NCI-H1417 (cell line): ENCODE measurements at places on chromosomes 5 and 9.
A peak's percentile ranks its signal among the peaks of the same experiment; 100 is the strongest.

GRCh38 chr5:10288592-10289219 is 19.0 kb downstream of the CMBL start:
- peak; percentile 98 for DNase-seq

GRCh38 chr5:6506611-6507010 is 58.0 kb downstream of the UBE2QL1 start:
- DNase-seq = no peak

DNA sequence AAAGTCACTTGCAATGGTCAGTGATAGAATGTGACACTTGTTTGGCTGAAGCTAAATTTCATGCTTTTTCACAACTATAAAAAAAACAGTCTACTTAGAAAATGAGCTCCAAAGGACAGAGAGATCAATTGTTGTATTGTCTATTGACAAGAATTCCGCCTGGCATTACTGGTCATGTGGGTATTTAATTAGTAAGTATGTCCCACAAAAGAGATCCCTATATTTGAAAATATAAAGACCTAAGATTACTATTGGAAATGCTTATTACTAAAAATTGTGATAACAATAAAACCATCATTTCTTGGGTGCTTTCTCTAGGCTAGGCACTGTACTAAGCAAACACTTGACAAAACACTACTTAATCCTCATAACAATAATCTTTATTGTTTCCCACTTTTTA is 745.2 kb upstream of the C9orf72 start:
- no peak for DNase-seq

DNA sequence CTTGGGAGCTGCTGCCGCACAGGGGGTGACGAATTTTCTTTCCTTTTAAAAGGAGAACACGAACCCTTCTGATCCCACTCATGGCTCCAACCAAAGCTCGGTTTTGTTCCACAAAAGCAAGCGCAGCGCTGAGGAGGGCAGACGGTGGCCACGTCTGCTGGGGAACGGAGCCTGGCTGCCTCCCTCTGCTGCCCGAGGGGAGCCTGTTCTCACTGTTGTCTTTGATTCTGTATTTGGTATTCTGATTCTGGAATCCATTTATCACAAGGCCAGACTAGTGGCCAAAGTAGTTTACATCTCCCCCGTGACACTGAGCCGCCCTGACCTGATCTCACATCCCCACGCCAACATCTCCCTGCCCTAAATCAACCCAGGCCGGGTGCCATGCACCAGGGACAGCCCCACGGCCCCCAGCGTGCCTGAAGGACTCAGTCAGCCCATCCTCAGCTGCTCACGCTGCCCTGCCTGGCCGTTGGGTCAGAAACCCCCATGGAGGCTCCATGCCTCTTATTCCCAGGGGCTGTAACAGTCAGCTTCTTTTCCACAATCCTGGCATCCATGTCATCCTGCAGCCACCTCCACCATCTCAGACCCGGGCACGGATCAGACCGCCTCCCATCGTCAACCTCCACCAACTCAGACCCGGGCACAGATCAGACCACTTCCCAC is 6.7 kb upstream of the NSMF start:
- DNase-seq = no peak

DNA sequence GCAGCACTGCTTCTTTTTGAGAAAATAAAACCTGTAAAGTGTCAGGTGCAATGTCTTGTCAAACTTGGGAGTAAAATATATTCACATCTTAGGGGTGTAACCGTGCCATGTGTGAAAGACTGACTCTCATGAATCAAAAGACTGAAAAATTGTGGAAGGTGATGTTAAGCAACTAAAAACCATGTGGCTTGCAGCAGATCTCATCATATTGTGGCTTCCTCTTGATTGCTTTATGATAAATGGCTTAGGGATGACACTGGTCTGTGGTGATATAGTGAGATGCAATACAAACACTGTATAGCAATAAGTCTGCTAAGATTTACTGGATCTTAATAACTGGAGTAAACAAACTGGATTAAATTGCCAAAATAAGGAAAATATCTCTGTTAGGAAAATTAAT is 321.6 kb downstream of the EDIL3 start:
- DNase-seq = no peak

- DNase-seq = no peak
Observed at GRCh38 chr5:105616599-105616998, 2054.0 kb upstream of the NUDT12 start.

DNA sequence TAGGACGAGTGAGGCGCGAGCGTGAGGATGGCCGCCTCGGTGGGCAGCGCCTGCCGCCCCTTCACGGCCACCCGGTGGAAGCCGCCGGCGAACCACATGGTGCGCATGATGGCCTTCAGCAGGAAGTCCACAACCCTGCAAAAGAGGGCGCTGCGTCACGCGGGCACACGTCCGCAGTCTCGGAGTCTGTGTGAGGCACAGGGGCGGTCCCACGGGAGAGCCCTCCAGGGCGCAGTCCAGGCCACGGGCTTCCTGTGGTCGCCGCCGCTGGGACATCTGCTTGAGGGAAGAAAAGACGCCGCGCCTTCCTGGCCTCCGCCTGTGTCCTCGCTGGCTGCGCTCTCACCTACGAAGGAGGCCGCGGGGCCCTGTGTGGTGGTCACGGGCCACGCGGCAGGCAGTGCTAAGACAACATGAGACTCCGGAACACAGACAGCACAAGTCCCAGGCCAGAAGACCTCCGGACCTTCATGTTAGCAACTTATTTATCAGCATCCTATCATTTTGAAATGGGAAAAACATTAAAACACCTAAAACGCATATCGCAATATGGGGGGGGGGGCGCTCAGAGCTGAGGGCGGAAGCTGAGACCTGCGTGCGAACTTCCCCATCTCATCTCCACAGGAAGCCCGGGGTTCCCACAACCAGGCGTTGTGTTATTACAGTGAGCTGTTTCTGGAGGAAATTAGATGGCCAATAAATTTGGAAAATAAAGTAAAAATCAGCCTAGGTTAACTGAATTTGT is 28.8 kb downstream of the LPCAT1 start:
- no peak for DNase-seq

DNA sequence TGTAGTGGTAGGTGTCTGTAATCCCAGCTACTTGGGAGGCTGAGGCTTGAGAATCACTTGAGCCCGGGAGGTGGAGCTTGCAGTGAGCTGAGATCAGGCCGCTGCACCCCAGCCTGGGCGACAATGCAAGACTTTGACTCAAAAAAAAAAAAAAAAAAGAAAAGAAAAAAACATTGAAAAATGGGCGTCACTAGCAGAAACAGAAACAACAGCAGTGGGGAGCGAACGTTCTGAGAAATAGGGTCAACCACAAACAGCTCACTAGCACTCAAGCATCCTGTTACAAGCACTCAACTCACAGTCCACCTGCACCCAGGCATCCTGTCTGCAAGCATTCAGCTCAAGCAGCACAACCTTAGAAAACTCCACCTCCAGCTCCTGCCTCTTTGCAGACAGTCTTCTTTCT is 17.2 kb downstream of the TRIM14 start:
- no peak for DNase-seq

DNA sequence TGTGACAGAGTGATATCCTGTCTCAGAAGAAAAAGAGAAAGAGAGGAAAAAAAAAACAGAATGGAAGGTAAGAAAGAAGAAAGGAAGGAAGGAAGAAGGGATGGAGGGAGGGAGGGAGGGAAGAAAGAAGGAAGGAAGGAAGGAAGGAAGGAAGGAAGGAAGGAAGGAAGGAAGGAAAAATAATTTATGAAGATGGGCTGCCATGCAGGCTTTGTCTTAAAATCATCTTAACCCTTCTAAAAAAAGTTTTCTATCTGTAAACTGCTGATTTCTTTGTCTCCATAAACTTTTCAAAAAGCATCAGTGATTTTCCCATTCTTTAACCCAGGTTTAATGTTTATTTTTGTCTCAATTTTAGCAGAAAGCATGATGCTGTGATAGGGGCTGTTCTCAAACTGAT is 1154.1 kb upstream of the CDH6 start:
- no peak for DNase-seq

DNA sequence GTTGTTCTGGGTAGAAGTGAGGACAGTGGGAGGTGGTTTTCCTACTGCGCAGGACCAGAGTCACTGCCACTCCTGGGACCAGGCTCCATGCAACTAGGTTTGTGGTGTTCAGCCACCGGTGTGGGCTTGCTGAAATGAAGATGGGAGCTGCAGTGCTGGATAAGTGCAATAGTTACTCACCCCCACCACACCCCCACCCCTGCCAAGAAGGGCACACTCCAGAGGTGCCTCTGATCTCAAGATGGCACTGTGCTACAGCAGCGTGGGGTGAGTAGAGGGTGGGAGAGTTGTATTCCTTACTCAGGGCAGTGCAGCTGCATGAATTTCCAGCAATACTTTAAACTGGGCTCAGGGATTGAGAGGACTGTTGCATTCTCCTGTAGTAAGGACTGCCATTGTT is 187.4 kb upstream of the TLX3 start:
- DNase-seq = no peak

DNA sequence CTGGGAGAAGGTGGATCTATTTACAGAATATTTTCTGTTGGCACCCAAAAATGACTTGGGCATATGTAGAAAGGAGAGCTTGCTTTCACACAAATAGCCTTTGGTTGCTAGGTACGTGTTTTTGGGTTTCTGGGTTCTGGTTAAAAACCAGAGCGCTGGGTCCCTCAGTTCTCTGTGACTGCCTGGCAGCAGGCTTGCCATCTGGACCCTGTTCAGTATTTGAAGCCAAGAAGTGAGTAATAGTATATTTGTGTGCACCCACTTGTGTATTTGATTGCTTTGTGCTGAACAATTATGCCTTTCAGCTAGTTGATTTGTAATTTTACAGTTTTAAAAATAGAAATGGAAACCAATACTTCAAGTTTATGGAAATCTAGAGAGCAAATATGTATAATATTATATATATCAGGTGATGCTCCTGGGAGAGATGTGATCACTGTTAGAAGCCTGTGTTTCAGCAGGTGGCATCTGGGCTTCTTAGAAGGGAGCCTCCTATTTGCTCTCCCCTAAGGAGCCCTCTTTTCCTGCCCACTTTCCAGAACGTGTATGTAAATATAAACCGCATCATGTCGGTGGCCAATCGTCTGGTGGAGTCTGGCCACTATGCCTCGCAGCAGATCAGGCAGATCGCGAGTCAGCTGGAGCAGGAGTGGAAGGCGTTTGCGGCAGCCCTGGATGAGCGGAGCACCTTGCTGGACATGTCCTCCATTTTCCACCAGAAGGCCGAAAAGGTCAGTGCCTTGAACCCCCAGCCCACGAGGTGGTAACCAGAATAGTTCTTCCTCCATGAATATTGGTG is 153.6 kb downstream of the TRIO start:
- DNase-seq = no peak

DNA sequence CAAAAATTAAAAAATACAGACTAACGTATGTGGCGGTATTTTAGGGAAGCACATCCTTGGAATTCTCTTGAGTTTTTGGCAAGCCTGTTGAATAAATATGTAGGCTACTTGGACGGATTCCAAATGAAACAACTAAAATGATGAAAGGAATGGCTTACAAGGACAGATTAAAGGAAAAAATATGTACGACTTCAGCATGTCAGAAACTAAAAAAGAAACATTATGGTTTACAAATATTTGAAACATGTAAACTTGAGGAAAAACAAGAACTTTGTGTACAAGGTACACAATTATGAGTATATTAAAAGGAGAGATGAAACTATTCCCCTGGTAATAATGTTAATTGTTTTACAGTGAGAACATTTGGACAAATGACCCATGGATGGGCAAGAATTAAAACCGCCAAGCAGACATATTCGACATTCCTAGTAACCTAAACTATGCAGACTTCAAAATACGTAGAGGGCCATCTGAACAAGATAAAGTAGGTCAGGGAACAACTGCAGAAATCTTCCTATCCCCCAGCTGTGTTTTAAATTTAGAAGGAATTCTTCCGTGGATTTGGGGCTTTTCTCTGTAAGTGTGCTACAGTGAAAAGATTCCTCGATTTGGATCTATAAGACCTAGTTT is 12.5 kb downstream of the EDIL3 start:
- no peak for DNase-seq

- DNase-seq = no peak
Observed at GRCh38 chr5:80919678-80920196, 40.4 kb upstream of the RASGRF2 start.

- no peak for DNase-seq
Observed at GRCh38 chr9:75039009-75039408, 10.9 kb upstream of the CARNMT1 start.

GRCh38 chr5:180658774-180659564 is 9.6 kb upstream of the FLT4 start:
- no peak for DNase-seq

GRCh38 chr9:122389799-122390481 is 19.1 kb downstream of the PTGS1 start:
- DNase-seq = no peak

GRCh38 chr9:93660352-93661046 is 84.1 kb downstream of the PHF2 start:
- DNase-seq = no peak

GRCh38 chr5:177471610-177472356 is 1.7 kb downstream of the DBN1 start:
- DNase-seq = no peak

GRCh38 chr5:360257-361027 is 38.9 kb downstream of the AHRR start:
- no peak for DNase-seq

- DNase-seq = no peak
Observed at GRCh38 chr5:159797261-159797970, 118.9 kb upstream of the ADRA1B start.

GRCh38 chr9:135300346-135301141 is 179.0 kb upstream of the PPP1R26 start:
- no peak for DNase-seq

- DNase-seq = peak; percentile 26
Observed at GRCh38 chr5:91632871-91633270, 249.8 kb upstream of the ARRDC3 start.

DNA sequence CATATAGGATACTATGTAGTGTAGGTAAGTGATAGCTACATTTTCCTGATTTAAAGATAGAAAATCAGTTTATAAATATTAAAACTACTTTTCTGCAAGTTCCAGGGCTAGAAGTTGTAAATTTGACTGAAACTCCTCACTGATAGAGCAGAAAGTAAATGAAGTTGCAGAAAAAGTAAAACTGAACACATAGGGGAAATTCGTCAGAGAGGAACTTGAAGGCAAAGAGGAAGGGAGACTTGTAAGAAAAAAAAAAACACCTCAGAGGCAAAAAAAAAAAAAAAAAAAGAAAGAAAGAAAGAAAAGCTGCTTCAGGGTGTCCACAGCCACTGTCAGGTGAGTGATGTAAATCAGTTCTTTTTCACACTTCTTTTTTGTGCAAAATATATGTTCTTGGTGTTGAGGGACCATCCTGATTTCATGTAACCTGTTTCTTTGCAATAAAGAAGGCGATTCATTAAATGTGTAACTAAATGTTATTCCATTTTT is 336.2 kb upstream of the ZNF462 start:
- no peak for DNase-seq

GRCh38 chr5:157347301-157348048 is 81.6 kb downstream of the CYFIP2 start:
- no peak for DNase-seq

DNA sequence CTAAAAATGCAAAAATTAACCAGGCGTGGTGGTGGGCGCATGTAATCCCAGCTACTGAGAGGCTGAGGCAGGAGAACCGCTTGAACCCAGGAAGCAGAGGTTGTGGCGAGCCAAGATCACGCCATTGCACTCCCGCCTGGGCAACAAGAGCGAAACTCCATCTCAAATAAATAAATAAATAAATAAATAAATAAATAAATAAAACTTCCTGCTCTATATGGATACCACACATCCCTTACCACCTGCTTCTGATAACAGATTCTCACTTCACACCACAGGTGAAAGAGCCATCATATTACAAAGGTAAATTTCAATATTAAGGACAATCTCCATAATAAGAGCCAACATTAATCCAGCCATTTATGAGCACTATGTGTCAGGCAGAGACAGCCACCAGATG is 9.4 kb upstream of the PWWP2A start:
- no peak for DNase-seq

- DNase-seq = no peak
Observed at GRCh38 chr5:76488969-76489368, 85.9 kb downstream of the IQGAP2 start.
